Stimulated activated naive CD8-positive, alpha-beta T cell treated with anti-CD3 and anti-CD28 coated beads, Interleukin-15, amount 100 ng/mL, for 72 hours (primary cell): ENCODE measurements at places on chromosomes 2 and 18.

DNA sequence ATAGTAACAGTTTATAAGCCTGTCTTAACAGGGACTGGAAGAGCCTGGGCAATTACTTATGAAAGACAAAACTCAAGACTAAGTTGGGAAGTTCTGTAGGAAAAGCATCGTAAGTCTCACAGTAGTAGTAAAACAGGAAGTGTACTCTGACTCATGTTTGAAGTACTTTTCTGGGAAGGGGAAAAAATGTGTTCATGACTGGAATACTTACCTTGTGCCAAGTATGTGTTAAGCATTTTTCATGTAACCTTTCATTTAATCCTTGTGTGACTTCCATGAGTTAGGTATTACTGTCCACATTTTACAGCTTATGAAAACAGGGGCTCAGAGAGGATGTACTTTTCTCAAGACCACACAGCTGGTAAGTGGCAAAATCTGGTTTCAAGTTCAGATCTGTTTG, 13.7 kb upstream of the SKOR2 start:
- DNase-seq = no peak

- no peak for DNase-seq
These were observed 372.2 kb downstream of the MTX2 start for GRCh38 chr2:176641436-176641835.

DNA sequence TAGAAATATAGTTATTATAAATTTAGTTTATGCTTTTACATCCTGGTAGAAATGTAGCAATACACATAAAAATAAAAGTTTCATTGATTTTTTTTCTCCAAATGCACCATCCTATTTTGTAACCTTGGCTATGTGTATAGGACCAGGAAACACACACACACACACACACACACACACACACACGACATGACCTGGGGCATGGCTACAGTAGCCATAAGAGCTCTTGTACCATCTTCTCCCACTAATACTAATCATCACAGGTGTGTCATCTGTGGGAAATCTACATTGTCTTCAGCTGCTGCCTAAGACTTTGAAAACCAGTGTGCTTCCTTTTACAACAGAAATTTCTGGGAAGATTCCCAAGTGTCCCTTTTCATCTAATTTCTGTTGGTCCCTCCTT, 144.3 kb downstream of the MCFD2 start:
- DNase-seq = no peak

GRCh38 chr2:62229082-62229605, 33.2 kb downstream of the B3GNT2 start:
- no peak for DNase-seq

DNA sequence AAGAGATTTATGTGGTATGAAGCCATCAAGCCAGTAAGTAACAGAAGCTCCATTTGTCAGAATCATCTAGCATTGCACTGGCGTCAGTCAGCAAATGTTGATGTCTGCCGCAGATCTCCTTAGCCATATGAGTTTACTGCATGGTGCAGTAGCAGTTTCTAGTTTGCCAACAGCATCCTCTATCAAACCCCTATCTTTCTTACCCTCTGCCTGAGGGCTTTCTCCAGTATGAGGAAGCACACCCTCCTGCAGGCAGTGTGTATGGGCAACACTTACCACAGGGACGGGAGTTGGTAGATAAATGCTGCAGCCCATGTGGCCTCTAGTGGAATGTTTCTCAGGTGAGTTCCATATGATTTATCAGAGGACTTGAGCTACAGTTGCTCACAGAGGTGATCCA, 63.7 kb downstream of the EFEMP1 start:
- no peak for DNase-seq

DNA sequence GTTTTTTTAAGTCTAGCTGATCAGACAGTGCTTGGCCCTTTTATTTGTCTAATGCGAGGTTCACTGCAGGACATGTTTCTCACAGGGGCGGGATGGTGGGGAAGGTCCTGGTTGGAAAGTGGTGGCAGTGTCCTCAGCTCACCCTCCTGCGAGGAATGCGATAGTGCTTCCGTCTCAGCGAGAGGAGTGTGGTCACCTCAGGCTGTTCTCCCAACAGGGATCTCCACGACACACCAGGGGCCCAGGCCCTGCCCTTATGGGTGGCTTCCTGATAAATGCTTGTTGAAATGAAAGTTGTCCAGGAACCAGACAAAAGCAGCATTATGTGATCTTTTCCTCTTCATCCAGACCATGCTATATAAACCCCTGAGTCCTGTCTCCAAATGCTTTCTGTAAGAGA, 70.1 kb downstream of the BOLA3 start:
- no peak for DNase-seq

DNA sequence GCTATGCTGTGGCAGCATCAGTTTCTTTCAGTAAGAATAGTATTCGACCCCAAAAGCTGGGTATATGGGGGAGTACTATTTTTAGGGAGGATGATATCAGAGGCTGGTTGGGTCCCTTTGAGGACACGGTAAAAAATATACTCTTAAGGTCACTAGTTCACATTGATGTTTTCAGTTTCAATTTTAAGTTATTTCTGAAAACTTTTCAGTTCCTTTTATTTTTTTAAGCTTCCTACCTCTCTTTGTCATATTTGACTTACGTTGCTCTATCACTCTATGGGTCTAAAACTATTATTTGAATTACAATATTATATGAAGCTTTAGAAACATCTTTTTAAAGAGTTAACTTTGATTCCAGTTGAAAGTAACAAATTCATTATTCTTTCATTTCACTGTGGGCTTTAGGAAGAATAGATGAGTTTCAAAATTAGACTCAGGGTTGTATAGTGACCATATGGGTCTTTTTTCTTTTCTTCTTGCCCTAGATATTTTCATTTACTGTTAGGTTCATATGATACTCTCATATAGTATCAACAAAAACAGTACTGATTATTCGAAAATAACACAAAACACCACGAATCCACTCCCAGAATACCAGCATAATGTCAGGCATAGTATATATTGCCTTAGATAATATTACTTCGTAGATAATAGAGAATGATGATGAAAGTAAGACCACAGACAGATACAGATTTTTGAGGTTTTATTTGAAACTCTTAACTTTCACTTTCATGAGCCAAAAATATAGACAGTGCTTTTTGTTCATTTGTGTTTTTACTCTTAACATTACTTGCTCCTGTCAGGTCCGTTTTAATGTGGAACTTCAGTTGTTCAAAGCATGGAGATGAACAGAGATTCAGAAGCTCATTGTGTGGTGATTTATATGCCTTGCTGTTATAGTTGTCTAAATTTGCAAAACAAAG, 9.8 kb downstream of the RMDN2 start:
- DNase-seq = no peak

GRCh38 chr2:60312618-60313017, 240.8 kb downstream of the BCL11A start:
- no peak for DNase-seq

GRCh38 chr2:45612731-45613130, 1.7 kb upstream of the SRBD1 start:
- DNase-seq = no peak
